ENCODE measurements at places on chromosomes 1 and 21. TPM values are rescaled to one million over a fixed set of nuclear protein-coding genes. Genes with fewer than 3 reads are reported as not detected.

The SLC44A5 gene
- 3.5 TPM for total RNA-seq

The OVAAL gene
- not detected for total RNA-seq

The RUNX1 gene
- total RNA-seq: 24.8 TPM

The REN gene
- total RNA-seq: not detected

The ICOSLG gene
- 2.6 TPM for total RNA-seq

The FCRL5 gene
- 1.6 TPM for total RNA-seq

The NEK2 gene
- not detected for total RNA-seq

The S100A14 gene
- total RNA-seq: 70.1 TPM

The INAVA gene
- not detected for total RNA-seq

The CD53 gene
- total RNA-seq: 50.2 TPM

The FMOD gene
- 132 TPM for total RNA-seq

DNA sequence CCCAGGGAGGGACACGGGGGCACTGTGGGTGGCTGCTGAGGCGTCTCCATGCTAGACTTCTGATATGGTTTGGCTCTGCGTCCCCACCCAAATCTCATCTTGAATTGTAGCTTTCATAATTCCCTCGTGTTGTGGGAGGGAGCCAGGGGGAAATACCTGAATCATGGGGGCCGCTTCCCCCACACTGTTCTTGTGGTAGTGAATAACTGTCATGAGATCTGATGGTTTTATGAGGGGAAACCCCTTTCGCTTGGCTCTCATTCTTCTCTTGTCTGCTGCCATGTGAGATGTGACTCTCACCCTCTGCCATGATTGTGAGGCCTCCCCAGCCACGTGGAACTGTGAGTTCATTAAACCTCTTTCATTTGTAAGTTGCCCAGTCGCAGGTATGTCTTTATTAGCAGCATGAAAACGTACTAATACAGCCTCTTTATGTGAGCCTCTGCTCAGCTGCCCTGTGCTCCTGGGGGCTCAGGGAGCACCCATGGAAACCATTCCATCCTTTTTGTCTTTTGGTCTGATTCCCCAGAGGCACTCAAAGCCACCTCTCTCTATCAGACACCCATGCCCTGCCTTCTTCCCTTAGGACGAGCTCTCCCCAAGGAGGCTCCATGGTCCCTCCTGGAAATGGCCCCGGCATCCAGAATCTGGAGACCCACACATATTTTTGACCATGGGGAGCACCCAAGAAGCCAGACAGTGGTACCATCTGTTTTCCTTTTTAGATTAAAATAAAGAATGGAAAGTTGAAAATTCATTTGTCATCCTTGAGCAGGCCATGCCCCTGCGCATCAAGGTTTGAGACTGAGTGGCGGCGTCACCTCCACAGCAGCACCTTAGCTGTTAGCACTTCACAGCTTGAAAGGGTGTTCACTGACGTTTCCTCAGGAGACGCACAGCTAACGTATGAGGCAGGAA lies 65.9 kb upstream of the FAM20B start:
- H3K4me1 ChIP-seq: no peaks in the 10 kb centered on the region
- H3K27me3 ChIP-seq: no peaks in the 10 kb centered on the region
- no peak overlapping the region for H3K4me3 ChIP-seq
- no peaks in the 10 kb centered on the region for H3K36me3 ChIP-seq
- no peak for DNase-seq

DNA sequence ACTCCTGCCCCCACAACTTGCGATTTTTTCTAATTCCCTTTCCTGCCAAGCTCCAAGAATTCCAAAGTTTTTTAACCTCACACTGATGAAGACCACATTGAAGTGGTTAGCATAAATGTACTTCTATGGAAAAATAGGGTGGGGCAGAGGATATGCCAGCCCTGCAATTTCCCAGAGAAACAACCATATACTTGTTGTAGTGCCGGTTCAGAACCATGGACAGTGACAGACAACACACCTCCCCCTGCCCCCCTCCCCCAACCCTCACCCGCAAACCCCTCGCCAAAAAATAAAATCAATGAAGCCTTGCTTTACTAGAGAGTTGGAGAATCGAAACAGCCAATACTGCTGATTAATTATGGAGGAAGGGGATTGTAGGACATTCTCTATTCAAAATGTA lies 109.5 kb upstream of the GRIK3 start:
- no peak for DNase-seq
- H3K4me3 ChIP-seq: no peak overlapping the region
- no peaks in the 10 kb centered on the region for H3K36me3 ChIP-seq
- no peak overlapping the region for H3K27ac ChIP-seq

DNA sequence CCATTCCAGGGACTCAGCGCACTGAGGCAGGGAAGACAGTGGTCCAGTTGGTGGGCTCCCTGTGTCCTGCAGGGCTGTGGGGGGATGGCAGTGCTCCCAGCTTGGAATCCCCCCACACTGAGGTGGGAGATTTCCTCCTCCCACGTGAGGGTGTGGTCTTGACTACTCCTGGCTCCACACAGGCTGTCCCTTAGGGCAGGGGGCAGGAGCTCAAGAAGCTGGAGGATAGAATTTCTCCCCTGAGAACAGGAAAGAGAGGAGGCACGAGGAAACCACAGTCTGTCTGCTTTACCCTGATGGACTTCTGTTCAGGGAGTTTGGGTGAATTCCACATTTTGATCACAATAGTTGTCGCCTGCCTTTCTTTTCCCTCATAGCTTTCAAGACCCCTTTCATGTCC lies 62.1 kb downstream of the CACNA1E start:
- no peaks in the 10 kb centered on the region for H3K36me3 ChIP-seq
- DNase-seq: no peak
- H3K27ac ChIP-seq: no peak overlapping the region
- peaks cover 27% of the 10 kb centered on the region for H3K27me3 ChIP-seq

DNA sequence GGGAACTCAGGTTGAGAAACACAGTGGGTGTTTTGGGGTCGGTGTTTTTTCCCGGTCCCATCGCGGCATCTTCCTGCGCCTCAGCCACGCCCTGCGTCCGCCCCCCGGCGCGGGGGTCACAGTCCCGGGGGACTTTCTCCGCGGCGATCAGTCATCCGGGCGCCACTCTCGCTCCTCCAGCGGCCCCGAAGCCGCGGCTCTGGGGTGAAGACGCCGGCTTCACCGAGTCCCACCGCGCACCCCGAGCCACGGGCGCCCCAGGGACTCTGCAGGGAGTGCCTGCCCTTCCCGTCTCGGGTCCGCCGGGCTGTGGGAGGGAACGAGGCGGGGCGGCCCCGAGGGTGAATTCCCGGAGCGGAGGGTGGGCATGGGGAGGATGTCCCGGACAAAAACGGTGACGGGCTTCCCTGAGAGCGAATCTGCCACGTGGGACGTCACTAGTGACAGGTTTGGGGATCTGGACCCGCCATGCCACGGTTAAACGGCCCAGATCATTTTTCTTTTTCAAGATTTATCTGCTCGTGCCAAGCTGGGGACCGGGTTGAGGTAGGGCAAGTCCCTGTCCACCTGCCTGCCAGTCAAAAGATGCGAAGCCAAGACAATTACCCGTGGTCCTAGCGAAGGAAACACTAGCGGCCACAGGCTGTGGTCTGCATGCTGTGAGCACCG lies 717 bp upstream of the BATF3 start:
- H3K36me3 ChIP-seq: no peaks in the 10 kb centered on the region
- H3K27me3 ChIP-seq: no peaks in the 10 kb centered on the region
- peak overlapping the region; percentile 67 for H3K4me3 ChIP-seq
- H3K4me1 ChIP-seq: peaks cover 4% of the 10 kb centered on the region
- no peak for DNase-seq

- no peaks in the 10 kb centered on the region for H3K27me3 ChIP-seq
- no peak for DNase-seq
- H3K4me1 ChIP-seq: no peaks in the 10 kb centered on the region
- no peaks in the 10 kb centered on the region for H3K36me3 ChIP-seq
- H3K4me3 ChIP-seq: no peak overlapping the region
- H3K27ac ChIP-seq: no peak overlapping the region
Measured at GRCh38 chr1:204390751-204391466, 20.7 kb downstream of the PPP1R15B start.

DNA sequence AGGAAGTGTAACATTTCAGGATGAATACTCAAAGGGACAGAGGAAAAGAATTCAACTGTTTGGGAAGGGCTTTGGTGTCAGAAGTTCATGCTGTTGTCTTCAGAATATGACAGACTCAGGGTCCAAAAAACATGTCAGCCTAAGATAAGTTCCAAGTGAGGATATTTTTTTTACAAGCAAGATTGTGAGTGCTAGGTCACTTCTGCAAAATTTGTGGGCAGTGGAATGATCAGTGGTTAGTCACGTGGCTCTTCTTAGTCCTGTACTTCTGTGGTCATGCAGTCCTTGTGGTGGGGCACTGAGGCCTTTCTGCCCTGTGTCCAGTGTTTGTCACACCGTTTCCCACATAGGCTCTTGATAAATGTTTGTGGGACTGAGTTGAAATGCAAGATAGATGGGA lies 5.2 kb downstream of the RGL1 start:
- H3K27me3 ChIP-seq: no peaks in the 10 kb centered on the region
- no peak overlapping the region for H3K4me3 ChIP-seq
- no peaks in the 10 kb centered on the region for H3K36me3 ChIP-seq
- DNase-seq: no peak

- H3K4me3 ChIP-seq: no peak overlapping the region
- no peaks in the 10 kb centered on the region for H3K4me1 ChIP-seq
- no peak overlapping the region for H3K27ac ChIP-seq
- H3K27me3 ChIP-seq: no peaks in the 10 kb centered on the region
Measured at GRCh38 chr1:28682840-28683239, 14.3 kb downstream of the GMEB1 start.

DNA sequence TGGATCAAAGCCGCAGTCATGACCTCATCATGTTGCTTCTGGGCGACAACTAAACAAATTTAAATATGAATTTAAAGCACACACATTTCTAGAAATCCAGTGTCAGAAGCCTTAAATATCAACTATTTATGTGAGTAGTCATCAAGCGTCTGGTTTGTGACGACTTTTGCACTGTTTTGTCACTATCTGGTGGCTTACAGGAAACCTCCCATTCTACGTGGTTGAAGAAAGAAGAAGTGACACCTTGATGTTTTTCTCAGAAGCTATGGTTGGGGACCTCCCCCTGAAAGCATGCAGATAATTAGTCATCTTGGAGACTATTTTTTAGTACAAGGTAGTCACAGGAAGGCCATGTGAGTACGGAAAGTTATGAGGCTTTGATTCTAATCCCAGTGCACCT lies 58.5 kb downstream of the TENT5C start:
- DNase-seq: no peak
- no peaks in the 10 kb centered on the region for H3K27me3 ChIP-seq
- no peak overlapping the region for H3K27ac ChIP-seq
- no peak overlapping the region for H3K4me3 ChIP-seq
- no peaks in the 10 kb centered on the region for H3K4me1 ChIP-seq

DNA sequence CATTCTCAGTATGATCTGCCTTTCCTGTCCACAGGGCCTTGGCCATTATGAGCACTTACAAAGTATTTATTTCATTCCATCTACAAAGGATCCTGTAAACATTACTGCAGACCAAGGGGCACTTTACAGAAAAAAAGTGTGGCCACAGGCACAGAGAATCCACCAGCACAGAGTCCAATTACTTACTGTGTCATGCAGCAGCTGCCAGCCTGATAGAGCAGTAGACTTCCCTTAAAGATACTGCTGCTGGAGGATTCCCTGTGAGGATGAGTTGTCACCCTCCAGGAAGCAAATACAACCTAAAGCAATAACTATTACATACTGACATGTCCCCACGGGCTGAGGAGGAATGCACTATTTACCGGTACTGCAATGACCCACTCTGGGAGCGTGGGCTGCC lies 97.1 kb upstream of the COG2 start:
- H3K27me3 ChIP-seq: no peaks in the 10 kb centered on the region
- no peak overlapping the region for H3K4me3 ChIP-seq

GRCh38 chr1:67935560-67935959 lies 102.3 kb upstream of the GNG12 start:
- no peaks in the 10 kb centered on the region for H3K4me1 ChIP-seq
- H3K4me3 ChIP-seq: no peak overlapping the region
- no peak for DNase-seq
- no peaks in the 10 kb centered on the region for H3K36me3 ChIP-seq

GRCh38 chr1:97093741-97094140 lies 372.2 kb downstream of the PTBP2 start:
- H3K27ac ChIP-seq: no peak overlapping the region
- H3K4me3 ChIP-seq: no peak overlapping the region
- DNase-seq: no peak
- H3K27me3 ChIP-seq: no peaks in the 10 kb centered on the region
- H3K36me3 ChIP-seq: no peaks in the 10 kb centered on the region
- no peaks in the 10 kb centered on the region for H3K4me1 ChIP-seq

DNA sequence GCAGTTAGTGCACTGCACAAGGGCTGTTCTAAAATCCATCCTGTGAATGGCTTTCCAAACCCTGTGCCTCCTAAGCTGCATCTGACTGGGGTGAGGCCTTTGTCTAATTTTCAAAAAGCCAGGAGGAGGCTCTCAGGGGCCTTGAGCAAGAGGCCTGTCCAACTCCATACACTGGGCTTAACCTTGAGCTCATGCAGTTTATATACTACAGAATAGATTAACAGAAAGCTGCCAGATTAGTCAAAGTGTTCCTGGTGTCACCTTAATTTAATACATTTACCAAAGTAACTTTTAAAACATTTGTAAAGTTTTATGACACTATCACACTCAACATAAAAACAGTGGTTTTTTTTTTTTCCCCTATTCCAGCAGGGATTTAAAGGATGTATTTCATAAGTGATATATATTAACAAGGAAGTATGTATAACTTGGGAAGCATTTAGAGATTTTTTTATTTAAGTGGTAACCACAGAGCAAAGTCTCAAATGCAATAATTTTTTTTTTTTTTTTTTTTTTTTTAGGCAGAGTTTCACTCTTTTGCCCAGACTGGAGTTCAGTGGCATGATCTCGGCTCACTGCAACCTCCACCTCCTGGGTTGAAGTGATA lies 23.3 kb downstream of the CTH start:
- no peak overlapping the region for H3K27ac ChIP-seq
- no peak for DNase-seq
- H3K27me3 ChIP-seq: no peaks in the 10 kb centered on the region
- peaks cover 8% of the 10 kb centered on the region for H3K36me3 ChIP-seq
- H3K4me1 ChIP-seq: no peaks in the 10 kb centered on the region

- no peaks in the 10 kb centered on the region for H3K4me1 ChIP-seq
- no peak overlapping the region for H3K27ac ChIP-seq
- H3K27me3 ChIP-seq: peaks cover 3% of the 10 kb centered on the region
- H3K36me3 ChIP-seq: no peaks in the 10 kb centered on the region
- no peak overlapping the region for H3K4me3 ChIP-seq
Measured at GRCh38 chr1:160707236-160708064, 4.2 kb downstream of the CD48 start.

All from breast epithelium (tissue), 4 donors.